Lower leg skin (tissue), 4 donors: ENCODE measurements at places on chromosomes 11 and 22. TPM values are rescaled to one million over a fixed set of nuclear protein-coding genes. Genes with fewer than 3 reads are reported as not detected.

FOLR3 gene
- total RNA-seq: not detected

HEPHL1 gene
- 6.6 TPM for total RNA-seq

DNA sequence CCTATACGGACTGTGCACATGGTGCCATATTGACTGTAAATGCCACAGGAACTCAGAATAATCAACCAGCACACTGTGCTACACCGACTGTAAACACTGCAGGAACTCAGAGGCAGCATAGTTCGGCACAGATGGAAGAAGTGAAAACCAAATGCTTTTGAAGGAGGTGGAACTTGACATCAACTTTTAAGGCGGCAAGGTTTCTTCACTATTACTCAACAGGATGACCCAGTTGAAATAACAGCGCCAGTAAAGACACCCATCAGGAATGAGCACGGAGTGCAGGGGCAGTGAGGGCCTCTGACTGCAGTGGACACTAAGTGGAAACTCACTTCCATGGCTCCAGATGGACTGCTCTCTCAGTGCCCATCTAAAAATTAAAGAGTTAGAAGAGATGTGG, 15.7 kb downstream of the TESMIN start:
- DNase-seq: no peak

PIM3 gene
- total RNA-seq: 176 TPM

YPEL4 gene
- 4.0 TPM for total RNA-seq

GRCh38 chr22:36470994-36471331, 10.5 kb downstream of the TXN2 start:
- no peak for DNase-seq

GRCh38 chr11:12089473-12089872, 20.9 kb upstream of the MICAL2 start:
- DNase-seq: peak; percentile 18

GRCh38 chr11:46524201-46524770, 69.5 kb downstream of the AMBRA1 start:
- no peak for DNase-seq

C11orf91 gene
- total RNA-seq: not detected

DNA sequence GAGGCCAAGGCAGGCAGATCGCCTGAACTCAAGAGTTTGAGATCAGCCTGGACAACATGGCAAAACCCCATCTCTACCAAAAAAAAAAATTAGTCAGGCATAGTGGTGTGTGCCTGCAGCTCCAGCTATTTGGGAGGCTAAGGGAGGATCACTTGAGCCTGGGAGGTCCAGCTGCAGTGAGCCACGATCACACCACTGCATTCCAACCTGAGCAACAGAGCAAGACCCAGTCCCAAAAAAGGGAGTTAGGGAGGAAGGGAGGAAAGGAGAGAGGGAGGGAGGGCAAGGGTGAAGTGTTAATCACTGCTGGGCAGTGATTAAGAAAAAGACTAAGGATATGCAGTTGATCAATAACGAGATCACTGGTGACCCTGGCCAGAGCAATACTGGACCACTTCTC, 56.0 kb upstream of the APOA1 start:
- DNase-seq: no peak

- no peak for DNase-seq
These were observed 9.2 kb upstream of the PHF21A start for GRCh38 chr11:46130286-46130940.

GRCh38 chr11:108975026-108975425, 310.2 kb downstream of the DDX10 start:
- no peak for DNase-seq

DNA sequence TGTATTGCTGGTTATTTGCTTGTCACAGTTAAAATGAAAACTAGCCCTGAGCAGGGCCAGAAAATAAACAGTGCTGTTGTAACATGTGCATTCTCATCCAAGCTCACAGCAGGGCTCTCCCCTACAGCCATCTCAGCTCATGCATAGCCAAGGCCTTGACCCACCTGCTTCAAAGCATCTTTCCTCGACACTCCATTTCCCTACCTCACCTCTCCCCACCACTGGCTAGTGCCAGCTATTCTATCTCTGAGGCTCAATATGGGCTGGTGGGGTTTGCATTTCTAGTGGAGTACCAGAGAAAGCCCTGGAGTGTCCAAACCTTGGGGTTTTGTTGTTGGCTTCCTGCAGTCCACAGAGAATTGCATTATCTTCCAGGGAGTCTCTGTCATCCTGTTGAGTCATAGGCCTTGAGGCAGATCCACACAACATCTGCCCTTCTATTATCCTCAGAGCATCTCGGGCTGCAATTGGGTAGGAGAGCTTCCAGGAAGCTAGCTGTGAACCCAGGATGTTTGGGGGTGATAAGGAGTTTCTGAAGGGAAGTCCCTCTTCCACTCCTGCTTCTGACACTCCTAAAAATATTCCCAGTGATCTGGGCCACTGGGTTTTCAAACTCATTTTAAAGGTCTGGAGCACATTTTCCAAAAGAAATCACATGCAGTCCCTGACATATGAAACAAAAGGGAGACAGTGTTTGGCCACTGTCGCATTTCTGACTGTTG, 36.1 kb upstream of the AMOTL1 start:
- no peak for DNase-seq

SLC5A12 gene
- not detected for total RNA-seq

- DNase-seq: no peak
These were observed 42.9 kb downstream of the DIXDC1 start for GRCh38 chr11:111980062-111980461.
